Panc1 (cell line): ENCODE measurements at places on chromosomes 1 and 21.

GRCh38 chr1:241482761-241483250 is 36.7 kb downstream of the FH start:
- no peak for DNase-seq

DNA sequence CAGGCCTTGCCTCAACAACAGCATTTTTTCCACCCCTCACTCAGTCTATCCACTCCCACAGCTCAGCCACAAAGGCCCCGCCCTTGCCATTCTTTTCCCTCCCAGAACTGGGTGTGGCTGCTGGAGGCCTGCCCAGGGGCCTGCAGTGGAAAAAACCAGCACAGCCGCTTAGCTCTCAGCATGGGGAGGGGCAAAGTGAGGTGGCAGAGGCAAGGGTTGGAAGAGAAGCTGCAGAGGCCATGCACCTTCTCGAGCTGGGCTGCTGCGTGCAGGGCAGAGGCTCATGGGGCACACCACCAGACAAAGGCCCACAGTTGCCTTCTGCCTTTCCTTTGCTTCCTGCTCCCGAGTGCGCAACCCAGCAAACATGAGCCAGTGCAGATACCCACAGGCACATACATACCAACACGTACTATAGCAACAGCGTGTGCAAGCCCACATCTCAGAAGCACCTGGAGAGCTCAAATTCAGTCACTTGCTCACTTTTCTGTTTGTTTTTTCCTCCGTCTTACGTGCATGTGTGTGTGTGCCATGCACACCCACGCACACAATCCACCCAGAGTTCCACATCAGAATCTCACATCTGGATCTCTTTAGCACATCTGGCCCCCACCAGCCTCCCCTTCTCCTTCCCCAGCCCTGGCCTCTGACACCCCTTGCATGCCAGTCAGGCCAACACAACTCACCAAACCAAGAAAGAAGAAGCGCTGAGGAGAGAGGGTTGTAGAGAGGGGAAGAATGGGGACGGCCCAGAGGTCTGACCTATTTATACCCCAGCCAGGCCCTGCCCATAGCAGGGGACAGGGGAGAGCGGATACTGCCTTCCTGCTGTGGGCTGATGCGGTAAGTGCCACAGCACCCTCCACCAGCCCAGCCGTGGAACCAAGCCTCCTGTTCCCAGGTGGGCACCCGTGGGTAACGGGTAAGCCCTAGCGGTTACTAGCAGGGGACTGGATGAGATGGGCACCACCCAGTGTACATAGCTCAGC is at the start of gene S100A4:
TSS of gene S100A4 (minus strand) at position 740 of the 989 bp plus-strand sequence. CDS start 1,012 bp downstream, outside the sequence.
- DNase-seq: peak; percentile 68

DNA sequence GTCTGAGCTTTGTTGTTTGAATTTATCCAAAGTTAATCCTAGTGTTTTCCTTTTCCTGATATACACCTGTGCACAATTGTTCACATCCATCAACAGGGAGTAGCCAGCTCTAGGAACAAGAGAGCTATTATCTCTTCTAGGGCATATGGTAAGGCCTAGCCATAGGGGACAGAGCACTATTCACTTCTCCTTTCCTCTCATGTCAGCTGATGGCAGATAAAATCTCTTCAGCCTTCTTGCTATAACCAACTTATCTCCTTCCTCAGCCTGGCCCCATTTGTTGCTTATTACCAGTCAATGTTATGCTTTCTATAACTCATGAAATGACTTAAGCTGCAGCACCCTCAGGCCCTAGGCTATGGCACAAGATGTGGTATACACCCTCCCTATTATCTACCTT is 38.9 kb downstream of the PATJ start:
- no peak for DNase-seq

- DNase-seq: no peak
Observed at GRCh38 chr1:172893146-172893841, 157.4 kb downstream of the TNFSF18 start.

- no peak for DNase-seq
Observed at GRCh38 chr1:60073605-60074278, at the start of gene C1orf87. TSS of gene C1orf87 (minus strand) at chr1:60073770. CDS start at chr1:60072643, 1,127 bp downstream.

DNA sequence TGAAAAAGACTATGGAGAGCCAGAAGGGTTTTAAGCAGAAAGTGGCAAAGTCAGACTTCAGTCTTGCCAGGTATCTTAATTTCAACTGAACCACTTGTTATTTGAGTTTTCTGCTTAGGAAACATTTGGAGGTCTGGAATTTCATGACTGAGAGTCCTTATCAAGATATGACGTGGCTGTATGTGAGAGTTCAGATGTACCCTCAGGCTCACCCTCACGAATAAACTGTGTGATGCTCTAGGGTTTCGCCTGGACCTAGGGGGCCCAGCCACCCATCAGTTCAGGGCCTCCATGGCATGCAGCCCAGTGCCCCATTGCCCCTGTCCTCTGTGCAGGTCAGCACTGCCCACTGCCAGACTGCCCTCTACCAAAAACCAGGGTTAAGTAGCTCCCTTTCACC is 30.6 kb upstream of the TADA1 start:
- DNase-seq: no peak

- DNase-seq: no peak
Observed at GRCh38 chr1:23083714-23084480, 64.6 kb downstream of the KDM1A start.

DNA sequence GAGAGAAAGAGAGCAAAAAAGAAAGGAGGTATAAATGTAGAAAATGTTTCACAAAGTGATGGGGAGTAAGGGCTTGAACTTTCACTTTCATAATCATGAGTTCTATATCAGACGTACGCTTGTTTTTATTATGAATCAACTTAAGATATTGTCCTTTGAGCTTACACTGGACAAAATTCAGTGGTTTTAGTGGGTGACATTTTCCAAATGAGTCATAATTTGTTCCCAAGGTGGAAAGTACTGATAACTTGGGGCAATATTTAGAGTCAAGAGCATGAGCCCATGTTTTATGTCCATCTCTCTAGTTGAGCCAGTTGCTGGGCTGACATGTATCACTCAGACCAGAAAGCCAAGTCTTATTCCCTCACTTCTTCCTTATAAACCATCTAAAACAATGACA is 161.6 kb downstream of the CHRM3 start:
- no peak for DNase-seq

DNA sequence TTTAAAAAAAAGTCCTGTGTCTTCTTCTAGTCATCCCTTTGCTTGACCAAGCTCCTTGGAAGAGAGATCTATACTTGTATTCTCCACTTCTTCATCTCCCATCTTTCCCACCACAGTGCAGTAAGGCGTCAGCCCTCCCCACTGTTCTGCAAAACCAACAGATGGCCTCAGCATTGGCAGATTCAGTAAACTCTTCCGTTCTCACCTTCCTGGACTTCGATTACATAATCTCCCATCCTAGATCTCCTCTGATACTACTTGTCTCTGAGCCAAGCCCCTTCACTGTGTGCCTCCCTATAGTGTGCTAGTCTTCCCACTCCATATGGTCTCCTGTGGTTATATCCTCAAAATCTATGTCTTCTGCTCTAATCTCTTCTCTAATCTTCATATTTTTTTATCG is 1.6 kb upstream of the COLGALT2 start:
- no peak for DNase-seq

DNA sequence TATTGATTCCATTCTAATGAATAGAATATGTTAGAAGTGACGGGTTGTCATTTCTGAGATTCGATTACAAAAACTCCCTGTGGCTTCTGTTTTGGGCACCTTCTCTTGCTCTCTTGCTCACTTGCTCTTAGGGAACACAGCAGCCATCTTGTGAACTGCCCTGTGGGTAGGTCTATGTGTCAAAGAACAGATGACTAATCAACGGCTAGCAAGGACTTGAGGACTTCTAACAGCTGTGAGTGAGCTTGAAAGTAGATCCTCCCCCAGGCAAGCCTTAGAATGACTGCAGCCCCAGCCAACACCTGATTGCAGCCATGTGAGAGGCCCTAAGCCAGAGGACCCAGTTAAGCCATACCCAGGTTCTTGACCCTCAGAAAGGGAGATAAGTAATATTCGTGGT is 49.3 kb downstream of the AZIN2 start:
- DNase-seq: no peak

DNA sequence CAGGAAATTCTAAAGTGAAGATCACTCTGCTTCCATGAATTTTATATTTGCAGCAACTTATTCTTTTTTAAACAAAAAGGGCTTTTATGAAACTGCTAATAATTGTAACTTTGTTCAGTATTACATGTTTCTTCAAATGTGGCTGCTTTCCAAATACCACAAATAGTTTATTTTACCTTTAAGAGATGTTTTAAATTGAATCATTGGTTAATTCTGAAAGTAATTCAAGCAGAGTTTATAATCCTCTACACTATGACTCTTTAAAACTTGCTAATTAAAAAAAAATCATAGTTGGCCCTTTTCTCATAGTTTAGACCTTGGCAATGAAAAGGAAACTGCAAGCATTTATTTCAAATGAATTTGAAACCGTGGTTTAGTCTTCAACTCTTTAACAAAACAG is 59.6 kb downstream of the SDCCAG8 start:
- DNase-seq: no peak
